Activated T-cell treated with anti-CD3 and anti-CD28 coated beads, Interleukin-2, amount 50 U/mL, for 72 hours (primary cell): ENCODE measurements at places on chromosomes 1 and 21. TPM values are rescaled to one million over a fixed set of nuclear protein-coding genes. Genes with fewer than 3 reads are reported as not detected.

The GNAT2 gene
- 0.23 TPM for total RNA-seq

DNA sequence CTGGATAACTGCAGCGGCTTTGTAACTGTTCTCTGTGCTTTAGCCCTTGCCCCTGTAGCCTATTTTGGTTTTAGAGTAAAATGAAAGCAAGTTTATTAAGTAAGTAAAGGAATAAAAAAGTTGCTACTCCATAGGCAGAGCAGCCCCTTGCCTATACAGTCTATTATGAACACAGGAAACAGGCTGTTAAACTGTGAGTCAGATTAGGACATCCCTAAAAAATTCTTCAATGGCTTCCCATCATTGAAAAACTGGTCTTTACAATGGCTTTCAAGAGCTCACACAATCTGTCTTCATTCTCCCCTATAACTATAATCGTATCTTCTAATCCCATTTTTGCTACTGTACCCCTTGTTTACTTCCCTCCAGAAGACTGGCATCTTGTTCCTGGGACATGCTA lies 43.0 kb downstream of the ATG4C start:
- H3K27me3 ChIP-seq: no peaks in the 10 kb centered on the region
- no peaks in the 10 kb centered on the region for H3K4me1 ChIP-seq
- H3K4me3 ChIP-seq: no peak overlapping the region
- no peak overlapping the region for H3K27ac ChIP-seq
- DNase-seq: no peak

DNA sequence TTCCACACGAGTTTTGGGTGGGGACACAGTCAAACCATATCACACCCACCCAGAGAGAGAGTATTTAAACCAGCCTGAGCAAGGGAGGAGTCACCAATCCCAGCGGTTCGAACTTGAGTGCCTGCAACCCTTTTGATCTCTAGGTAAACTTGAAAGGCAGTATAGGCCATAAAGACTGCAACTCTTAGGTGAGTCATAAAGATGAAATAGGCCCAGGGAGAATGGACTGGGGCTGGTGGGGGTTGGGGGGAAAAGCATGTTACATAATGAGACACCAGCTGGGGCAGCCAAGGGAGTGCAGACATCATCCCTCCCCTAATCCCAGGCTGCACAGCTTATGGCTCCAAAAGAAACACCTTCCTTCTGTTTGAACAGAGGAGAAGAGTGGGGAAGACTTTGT lies 99.8 kb upstream of the LHX8 start:
- peaks cover 2% of the 10 kb centered on the region for H3K36me3 ChIP-seq
- no peak overlapping the region for H3K27ac ChIP-seq
- H3K4me3 ChIP-seq: no peak overlapping the region
- no peaks in the 10 kb centered on the region for H3K27me3 ChIP-seq

- H3K4me1 ChIP-seq: no peaks in the 10 kb centered on the region
- no peak overlapping the region for H3K27ac ChIP-seq
- H3K27me3 ChIP-seq: no peaks in the 10 kb centered on the region
- H3K4me3 ChIP-seq: no peak overlapping the region
- no peak for DNase-seq
Measured at GRCh38 chr1:238830036-238830611, 556.2 kb upstream of the CHRM3 start.

GRCh38 chr1:235557495-235557894 lies 53.2 kb upstream of the B3GALNT2 start:
- no peaks in the 10 kb centered on the region for H3K4me1 ChIP-seq
- peak; percentile 31 for DNase-seq
- no peaks in the 10 kb centered on the region for H3K36me3 ChIP-seq
- H3K27ac ChIP-seq: no peak overlapping the region

DNA sequence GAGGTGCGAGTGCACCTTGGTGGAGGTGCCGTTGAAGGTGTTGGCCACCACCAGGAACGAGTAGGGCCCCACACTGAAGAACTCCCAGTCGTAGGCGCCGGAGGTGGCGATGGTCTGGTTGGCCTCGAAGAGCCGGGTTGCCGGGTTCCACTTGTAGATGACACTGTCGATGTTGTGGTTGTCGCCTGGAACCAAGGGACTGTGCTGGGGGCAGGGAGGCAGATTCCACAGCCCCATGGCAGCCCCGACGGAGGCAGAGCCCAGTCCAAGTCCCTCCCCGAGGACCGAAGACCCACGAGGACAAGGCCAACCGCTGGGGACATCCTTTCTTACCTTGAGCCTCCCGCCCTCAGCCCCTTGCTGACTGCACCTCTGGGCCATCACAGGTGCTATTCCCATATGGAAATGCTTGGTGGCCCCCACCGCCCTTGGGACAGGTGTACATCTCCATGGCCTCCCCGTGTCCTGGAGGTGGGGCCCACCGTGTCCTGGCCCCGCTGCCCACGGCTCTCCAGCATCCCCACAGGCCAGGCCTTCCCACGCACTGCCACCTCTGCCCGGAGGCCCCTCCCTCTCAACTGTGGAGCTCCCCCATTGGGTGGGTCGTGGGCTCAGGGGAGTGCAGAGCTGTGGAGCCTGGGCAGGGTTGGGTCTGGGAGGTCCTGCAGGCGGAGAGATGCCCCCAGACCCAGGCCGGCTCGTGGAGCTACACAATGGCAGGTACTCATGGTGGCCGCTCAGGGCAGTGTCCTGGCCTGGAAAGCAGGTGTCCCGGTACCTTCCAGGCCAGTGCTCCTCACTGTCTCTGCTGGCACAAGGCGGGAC lies 17.9 kb downstream of the KRTAP10-1 start:
- H3K4me1 ChIP-seq: no peaks in the 10 kb centered on the region
- H3K27ac ChIP-seq: no peak overlapping the region
- no peak for DNase-seq
- no peaks in the 10 kb centered on the region for H3K27me3 ChIP-seq

GRCh38 chr1:184986250-184986649 lies 11.9 kb upstream of the NIBAN1 start:
- no peak for DNase-seq
- H3K27me3 ChIP-seq: peaks cover 24% of the 10 kb centered on the region
- no peaks in the 10 kb centered on the region for H3K36me3 ChIP-seq
- H3K4me1 ChIP-seq: peaks cover 10% of the 10 kb centered on the region
- no peak overlapping the region for H3K27ac ChIP-seq
- H3K4me3 ChIP-seq: no peak overlapping the region

The CAMK2N1 gene
- 3.0 TPM for total RNA-seq

DNA sequence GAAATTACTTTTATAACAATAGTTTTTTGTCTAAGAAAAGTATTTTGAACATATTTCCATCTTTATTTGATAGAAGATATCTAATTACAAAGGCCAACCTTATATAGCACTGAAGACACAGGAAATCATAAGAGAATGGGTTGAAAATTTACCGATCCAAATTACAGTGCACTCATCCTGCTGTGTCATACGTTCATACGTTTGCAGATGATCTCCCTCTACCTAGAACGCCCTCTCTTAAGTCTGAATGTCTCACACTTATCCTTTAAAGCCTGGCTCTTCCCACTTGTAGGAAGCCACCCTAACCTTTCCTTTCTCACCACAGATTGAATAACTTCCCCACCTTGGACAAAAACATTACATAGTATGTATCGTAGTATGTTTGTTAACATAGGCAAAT lies 9.3 kb downstream of the ASH1L start:
- H3K27ac ChIP-seq: peak overlapping the region; percentile 4
- no peaks in the 10 kb centered on the region for H3K27me3 ChIP-seq
- peaks cover 37% of the 10 kb centered on the region for H3K4me1 ChIP-seq

GRCh38 chr1:154741741-154742495 lies 128.2 kb downstream of the KCNN3 start:
- H3K27me3 ChIP-seq: peaks cover 12% of the 10 kb centered on the region
- no peak for DNase-seq
- H3K4me3 ChIP-seq: no peak overlapping the region
- peaks cover 76% of the 10 kb centered on the region for H3K4me1 ChIP-seq
- H3K27ac ChIP-seq: no peak overlapping the region
- peaks cover 5% of the 10 kb centered on the region for H3K36me3 ChIP-seq

DNA sequence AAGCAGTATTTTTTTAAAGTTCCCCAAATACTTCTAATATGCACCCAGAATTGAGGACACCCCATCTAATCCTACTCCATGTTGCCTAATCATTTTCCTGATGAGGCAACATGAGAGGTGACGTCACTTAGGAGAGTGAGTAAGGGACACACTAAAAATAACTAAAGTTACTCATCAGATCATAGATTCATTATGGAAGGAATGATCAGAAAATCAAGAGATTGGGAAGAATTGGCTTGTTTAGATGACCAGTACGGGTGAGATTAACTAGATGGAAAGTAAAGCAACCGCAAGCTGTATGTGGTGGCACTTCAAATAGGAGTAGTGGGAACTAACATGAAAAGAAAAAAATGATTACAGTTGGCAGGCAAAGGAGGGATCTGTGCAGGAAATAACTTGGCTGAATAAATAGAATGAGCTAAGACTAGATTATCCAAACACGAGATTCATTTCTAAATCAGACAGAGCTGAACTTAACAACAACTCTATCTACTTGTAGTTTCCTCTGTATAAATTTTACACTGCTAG lies 61.4 kb upstream of the CXADR start:
- no peaks in the 10 kb centered on the region for H3K36me3 ChIP-seq
- H3K4me1 ChIP-seq: peaks cover 10% of the 10 kb centered on the region
- H3K27me3 ChIP-seq: peaks cover 11% of the 10 kb centered on the region
- DNase-seq: no peak

The PFKFB2 gene
- 6.9 TPM for total RNA-seq

The OR14A2 gene
- total RNA-seq: not detected

The MFAP2 gene
- total RNA-seq: 0.67 TPM

DNA sequence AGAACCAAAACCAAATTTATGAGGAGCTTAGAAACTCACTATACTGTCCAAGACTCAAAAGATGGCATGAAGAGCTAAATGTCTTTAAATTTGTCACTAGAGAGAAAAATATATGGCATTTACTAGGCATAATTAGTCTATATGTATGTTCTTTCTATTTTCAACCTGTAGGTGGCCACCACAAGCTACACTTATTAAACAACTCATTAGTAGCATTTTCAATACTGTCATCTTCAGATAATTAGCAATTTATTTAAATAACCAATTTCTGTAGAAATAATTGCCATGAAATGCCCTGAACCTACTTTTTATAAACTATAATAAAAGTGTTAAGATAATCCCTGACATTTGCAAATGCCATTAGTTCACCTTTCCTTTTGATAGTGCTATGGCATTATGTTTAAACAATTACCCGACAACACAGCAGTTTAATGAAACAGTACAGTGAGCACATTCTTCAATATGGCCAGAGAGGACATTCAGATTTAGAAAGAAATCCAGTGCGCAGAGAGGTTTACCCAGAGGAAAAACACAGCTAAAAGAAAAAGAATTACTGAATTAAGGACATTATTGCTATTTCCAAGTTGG lies 522.5 kb downstream of the PTBP2 start:
- no peak overlapping the region for H3K4me3 ChIP-seq
- H3K27ac ChIP-seq: no peak overlapping the region
- no peaks in the 10 kb centered on the region for H3K27me3 ChIP-seq
- DNase-seq: no peak

DNA sequence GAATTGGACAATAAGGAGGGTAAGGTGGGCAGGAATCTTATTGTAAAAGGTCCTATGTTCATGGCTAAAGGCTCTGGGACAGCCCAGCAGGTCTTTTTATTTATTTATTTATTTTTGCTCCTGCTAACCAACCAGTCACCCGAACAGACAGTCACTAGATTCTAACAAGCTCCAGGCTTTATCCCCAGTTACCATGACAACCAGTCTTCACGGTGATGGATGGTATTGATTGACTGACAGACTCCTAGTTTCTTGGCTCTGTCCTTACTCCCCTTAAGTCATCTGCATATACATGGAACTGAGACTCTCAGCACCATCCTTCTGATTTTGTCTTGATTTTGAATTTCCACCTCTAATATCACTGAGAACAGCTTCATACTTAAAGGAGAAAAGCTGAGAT lies 44.3 kb downstream of the C8A start:
- H3K27me3 ChIP-seq: peaks cover 5% of the 10 kb centered on the region
- no peak overlapping the region for H3K4me3 ChIP-seq
- H3K4me1 ChIP-seq: no peaks in the 10 kb centered on the region

DNA sequence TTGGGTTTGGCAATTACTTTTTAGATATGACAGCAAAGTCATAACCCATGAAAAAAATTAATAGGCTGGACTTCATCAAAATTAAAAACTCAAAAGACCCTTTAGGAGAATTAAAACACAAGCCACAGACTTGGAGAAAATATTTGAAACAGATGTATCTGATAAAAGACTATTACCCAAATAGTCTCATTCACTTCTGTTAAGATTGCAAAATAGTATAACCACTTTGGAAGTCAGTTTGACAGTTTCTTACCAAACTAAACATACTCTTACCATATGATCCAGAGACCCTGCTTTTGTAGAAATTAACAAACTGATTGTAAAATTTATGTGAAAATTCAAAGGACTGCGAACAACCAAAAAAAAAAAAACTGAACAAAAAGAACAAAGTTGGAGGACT lies 32.5 kb upstream of the SLC44A3 start:
- no peak for DNase-seq
- H3K4me3 ChIP-seq: no peak overlapping the region
- peaks cover 10% of the 10 kb centered on the region for H3K4me1 ChIP-seq
- no peak overlapping the region for H3K27ac ChIP-seq
- no peaks in the 10 kb centered on the region for H3K36me3 ChIP-seq
- H3K27me3 ChIP-seq: peaks cover 12% of the 10 kb centered on the region

The ICOSLG gene
- 2.6 TPM for total RNA-seq

GRCh38 chr1:197178998-197179397 lies 32.5 kb upstream of the ASPM start:
- H3K27me3 ChIP-seq: no peaks in the 10 kb centered on the region
- no peak overlapping the region for H3K4me3 ChIP-seq
- no peak for DNase-seq
- H3K27ac ChIP-seq: no peak overlapping the region

DNA sequence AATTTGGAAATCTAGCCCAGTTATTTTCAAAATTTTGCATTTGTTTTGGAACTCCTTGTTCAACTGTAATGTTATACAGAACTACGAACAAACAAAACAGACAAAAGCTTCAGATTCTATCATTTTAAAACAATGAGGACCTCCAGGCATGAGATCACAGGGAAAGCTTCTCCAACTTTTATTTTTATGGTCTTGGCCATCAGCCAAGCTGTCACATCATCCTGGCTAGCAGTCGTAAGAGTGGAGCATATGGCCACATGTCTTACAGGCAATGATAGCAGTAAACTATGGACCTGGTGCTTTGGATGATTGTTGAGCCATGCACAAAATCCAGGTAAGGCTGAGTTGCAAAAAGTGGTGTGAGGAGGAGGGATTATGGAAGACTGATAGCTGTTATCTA lies 299.6 kb downstream of the LMX1A start:
- no peaks in the 10 kb centered on the region for H3K4me1 ChIP-seq
- H3K27ac ChIP-seq: no peak overlapping the region
- no peaks in the 10 kb centered on the region for H3K36me3 ChIP-seq
- no peak for DNase-seq
- H3K27me3 ChIP-seq: peaks cover 6% of the 10 kb centered on the region

DNA sequence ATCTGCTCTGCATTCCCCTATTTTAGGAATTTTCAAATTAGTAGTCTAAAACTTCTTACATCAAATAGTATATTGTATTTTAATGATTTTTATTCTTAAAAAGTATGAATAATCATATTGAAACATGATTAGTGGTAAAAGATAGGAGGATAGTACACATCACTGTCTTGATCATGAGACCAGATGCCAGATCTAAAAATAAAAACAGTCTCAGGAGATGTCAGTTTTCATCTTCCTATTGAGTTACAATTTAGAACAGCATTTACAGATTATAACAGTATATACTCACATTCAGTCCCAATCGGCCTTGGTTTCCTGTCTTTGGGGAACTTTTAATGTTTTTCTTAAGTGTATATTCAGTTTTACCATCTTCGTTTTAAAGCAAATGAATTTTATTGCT lies 95.9 kb downstream of the USP25 start:
- H3K36me3 ChIP-seq: peaks cover 6% of the 10 kb centered on the region
- no peak overlapping the region for H3K4me3 ChIP-seq
- H3K27me3 ChIP-seq: no peaks in the 10 kb centered on the region
- DNase-seq: no peak
- H3K27ac ChIP-seq: no peak overlapping the region
